ENCODE measurements at places on chromosomes 5 and 9.

DNA sequence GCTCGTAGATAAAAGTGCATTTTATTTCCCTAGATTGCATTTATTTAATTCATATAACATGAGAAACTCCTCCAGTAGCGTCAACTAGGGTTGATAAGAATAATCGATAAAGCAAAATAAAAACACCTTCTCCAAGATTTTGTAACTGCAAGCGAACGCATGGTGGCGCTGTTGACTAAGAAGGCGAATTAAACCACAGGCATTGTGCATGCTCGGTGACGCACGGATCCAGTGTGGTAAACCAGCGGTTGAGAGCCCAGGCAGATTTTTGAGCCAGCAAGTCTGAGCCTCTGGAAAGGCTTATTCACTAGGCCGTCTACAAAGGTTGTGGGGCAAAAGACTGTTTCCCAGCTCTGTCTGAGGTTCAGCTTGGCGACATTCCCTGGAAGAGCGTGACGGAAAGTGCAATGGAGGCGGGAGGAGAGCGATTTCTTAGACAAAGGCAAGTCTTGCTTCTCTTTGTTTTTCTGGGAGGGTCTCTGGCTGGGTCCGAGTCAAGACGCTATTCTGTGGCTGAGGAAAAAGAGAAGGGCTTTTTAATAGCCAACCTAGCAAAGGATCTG lies at the start of gene PCDHB3:
TSS of gene PCDHB3 (plus strand) at position 231 of the 563 bp plus-strand sequence. CDS start at position 408, 177 bp downstream.
- no peak for DNase-seq

GRCh38 chr9:100196215-100196614 lies 97.2 kb downstream of the INVS start:
- no peak for DNase-seq

- no peak for DNase-seq
Measured at GRCh38 chr5:74895906-74896305, 29.7 kb upstream of the FAM169A start.

DNA sequence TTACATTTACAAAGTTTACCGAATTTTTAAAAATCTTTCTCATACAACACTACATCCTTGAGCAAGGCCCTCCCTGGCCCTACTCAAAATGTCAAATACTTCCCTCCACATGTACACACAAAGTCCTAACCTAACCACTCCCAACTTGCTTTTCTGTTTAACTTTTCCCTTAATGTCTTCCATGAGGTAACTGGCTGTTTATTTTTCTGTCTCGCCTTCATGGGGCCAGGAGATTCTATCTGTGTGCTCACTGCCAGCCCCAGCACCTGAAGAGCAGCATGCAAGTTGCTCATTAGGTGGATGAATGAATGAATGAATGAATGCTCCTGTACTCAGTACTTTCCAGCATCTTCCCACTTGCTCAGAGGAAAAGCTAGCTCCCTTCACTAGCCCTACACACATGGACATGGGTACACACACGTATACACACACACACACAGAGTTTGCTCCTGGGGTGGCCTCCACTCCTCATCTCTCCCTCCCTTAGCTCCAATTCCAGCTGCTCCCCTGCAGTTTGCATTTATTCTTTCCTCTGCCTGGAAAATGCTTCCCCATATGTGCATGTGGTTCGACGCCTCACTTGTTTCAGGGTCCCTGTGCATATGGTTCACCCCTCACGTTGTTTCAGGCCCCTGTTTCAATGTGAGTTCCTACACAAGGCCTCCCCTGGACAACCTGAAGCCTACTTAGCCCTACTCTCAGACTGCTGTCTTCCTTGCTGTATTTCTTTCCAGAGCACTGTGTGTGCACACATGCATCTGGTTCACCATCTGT lies 165.2 kb downstream of the ROR2 start:
- no peak for DNase-seq

DNA sequence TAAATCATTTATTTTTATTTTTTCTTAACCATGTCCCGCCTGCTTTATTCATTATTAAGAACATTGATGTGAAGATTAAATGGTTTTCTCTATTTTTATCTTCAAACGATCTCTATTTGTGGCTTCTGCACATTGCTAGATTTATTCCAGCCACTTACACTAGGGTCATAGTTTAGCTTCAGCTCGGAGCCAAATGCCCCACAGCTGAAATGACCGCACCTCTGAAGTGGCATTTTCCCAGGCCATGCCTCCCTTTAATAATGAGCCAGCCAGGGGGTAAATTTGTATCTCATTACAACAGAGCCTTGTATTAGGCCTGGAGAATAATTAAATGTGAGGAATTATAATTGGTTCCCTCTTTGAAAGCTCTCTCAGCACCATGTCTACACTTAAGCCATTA lies 89.4 kb downstream of the DOCK8 start:
- DNase-seq = no peak

GRCh38 chr5:55601204-55601618 lies 66.4 kb upstream of the PLPP1 start:
- DNase-seq = no peak

- no peak for DNase-seq
Measured at GRCh38 chr5:149616727-149617285, 35.5 kb downstream of the ARHGEF37 start.

GRCh38 chr5:60829490-60830266 lies 14.4 kb downstream of the ELOVL7 start:
- DNase-seq = no peak

DNA sequence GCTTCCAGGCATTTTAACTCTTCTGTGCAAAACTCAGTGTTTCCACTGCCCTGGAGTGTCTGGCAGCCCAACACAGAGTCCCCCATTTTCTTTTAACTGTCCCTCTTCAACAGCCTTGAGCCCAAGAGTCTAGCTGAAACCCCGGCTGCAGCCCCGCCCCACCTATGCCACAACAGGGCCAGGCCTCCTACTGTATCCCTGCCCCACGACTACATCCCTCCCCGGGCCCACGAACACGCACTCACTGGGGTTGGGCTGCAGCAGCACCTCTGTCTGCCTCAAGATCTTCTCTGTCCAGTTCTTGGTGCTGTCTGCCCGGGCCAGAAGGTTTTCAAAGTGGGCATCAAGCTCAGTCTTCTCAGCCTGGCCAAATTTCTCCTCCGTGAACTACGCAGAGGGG lies 6.1 kb downstream of the SH3GLB2 start:
- DNase-seq = no peak

DNA sequence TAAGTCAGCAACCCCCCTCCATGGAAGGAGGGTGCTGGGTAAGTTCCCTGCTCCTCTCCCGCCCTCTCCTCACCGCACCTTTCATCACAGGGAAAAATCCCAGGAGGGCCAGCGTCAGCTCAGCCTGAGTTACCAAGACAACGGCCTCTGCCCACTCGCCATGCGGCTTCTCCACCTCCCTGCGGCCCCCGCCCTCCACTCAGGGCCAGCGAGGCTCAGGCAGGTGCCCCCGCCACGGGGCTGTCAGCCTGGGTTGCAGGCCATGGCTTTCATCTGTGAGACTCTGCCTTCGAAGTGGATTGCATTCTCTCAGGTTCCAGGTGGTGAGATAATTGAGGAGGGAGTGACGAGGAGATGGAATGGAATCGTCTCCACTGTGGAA lies 27.2 kb upstream of the LAMC3 start:
- DNase-seq = no peak

GRCh38 chr9:125438506-125439433 lies 177.1 kb downstream of the GAPVD1 start:
- DNase-seq = no peak

DNA sequence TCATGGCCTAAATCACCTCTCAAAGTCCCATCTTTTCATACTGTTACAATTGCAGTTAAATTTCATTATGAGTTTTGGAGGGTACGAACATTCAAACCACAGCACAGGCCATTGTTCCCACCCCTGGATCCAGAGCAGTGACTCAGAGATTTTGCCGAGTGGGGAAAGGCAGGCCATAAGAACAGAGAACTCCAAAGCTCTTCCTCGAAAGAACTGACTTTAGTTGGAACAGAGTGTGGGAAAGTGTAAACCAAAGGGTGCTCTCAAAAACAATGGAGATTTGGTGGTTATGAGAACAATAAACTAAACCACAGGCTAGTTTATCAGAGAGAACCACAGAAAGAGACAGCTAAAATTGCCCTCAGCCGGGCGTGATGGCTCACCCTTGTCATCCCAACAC lies 19.4 kb upstream of the GRPEL2 start:
- DNase-seq = no peak

DNA sequence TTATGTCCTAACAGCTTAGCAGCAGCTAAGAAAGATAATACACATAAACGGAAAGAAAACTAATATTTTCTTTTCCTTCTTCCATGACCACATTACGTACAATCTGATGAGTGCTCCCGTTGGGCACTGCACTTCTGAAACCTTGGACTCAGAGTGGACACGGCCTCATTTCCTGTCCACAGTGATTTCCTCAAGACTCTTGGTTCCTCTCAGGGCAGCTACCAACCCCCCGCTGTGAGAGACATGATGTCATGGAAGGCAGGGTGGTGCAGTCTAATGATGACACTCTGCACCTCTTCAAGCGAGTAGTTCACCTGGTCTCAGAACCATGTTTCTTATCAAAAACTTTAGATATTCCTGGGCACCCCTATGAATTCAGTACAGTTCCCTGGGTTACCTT lies 68.7 kb upstream of the CTSL start:
- no peak for DNase-seq

GRCh38 chr9:117574099-117574498 lies 130.1 kb upstream of the TLR4 start:
- no peak for DNase-seq

DNA sequence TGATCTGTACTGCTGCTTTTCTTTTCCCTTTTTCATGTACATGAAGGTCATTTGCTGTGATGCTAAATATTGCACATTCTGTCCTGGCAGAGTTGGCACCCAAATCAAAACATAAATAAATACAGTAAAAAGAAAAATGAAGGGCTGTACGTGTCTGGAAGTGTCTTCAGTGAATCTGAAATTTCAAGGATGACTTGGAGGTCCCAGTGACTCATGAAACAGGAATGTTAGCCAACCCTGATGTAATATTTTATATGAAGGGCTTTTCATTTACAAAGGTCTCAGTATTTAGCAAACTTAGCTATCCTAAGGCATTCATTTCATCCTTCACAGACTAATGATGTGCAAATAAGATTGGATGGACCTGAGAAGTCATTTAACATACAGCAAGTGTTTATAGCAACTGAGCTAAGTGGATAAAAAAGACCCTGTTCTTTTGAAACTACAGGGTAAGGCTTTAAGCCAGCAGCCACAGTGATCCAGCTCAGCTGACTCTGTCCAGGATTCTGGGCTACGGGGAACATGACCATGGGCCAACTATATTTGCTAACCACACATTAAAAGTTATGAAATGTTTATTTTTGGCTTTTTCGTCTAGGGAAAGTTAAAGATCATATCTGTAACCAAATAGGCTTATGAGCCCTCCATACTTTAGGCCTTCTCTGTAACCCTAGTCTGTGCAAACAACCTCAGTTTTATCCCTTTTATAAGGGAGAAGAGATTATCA lies 104.0 kb upstream of the DMRTA1 start:
- no peak for DNase-seq

DNA sequence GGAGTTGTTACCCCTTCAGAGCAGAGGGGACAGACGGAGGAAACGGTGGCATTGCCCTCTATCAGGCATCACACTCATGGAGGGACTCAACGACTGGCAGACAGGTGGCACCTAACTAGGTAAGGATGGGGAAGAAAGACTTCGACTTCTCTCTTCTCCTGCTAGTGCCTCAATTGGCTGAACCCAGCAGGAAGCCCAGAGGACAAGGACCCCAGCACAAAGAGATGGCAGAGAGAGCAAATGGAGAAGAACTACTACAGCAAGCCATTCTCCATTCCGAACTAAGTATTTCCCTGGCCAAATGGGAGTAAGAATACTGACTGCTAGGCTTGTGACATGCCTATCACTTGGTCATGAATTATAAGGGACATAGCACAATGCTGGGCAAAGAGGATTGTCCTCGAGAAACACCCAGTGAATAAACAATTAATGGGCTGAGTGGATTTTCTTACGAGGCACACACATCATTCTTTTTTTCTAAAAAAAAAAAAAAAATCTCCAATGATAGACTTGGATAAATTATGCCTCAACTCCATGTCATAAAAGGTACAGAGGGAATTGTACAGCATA lies 35.3 kb upstream of the CPEB4 start:
- DNase-seq = no peak

DNA sequence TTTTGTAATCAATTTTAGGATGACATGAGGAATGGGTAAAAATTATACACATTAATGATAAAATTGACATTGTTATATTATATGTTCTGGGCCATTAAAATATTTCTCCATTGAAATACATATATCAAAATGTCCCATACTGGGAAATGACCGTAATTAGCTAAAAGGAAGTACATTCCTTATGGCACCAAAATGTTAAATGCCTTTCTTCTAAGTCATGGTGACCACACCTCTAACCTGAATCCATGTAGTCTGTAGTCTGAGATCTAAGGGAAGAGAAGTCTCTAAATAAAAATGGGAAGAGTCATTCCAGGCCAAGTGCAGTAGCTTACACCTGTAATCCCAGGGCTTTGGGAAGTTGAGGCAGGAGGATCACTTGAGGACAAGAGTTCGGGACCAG lies 10.0 kb upstream of the GDA start:
- DNase-seq = no peak

DNA sequence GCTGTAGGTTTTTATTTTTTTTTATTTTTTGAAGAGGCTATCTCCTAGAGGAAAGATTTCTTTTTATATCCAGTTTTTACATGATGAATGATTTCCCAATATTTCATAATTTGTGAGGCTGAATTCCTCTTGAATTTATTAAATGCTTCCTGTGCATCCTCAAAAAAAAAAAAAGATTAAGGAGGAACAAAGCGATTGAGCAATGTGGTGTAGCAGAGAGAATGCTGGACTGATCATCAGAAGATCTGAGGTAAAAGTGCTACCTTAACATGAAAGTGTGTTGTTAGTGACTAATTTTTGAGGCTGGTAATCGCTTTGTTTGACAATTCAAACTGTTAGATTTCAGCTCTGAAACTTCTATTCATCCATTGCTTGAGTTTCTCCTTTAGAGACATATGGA lies 125.1 kb downstream of the ESM1 start:
- no peak for DNase-seq

DNA sequence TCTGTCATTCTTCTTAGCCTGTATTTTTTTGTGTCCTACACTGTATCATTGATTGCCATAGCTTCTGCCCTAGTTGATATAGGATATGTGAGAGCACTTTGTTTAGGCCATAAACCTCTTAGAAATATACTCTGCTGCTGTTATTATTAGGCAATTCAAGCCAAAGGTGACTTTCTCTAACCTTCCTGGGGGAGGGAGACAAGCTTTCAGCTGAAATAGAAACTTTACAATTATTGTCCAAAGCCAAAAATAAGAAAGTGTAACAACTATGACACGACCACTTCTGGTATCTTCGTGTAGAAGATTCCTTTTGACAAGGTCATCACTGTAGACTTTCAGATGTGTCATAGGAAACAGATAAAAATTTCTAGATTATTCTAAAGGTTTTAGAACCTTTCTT lies 12.2 kb upstream of the CSNK1A1 start:
- no peak for DNase-seq

DNA sequence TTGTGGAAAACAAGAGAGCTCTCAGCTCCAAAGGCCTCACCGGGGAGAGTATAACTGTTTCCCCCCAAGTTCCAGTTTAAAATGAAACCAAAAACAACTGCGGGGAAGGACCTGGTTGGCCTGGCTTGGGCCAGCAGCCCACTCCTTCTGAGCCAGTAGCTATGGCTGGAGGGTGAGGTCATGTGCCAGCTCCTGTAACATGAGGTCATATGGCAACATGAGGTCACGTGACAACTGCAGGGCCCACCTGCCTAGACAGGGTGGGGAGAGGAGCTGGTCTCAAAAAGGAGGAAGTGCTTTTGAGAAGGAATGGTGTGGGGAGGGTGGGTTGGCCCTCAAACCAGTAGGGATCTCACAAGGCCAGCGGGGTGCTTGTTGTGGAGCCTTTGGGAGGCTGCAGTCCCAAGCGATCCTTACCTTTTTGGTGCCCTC lies 29.3 kb upstream of the CRB2 start:
- no peak for DNase-seq

Data from activated T-cell treated with anti-CD3 and anti-CD28 coated beads, Interleukin-2, amount 50 U/mL, for 4 hours (primary cell).